Stimulated activated CD4-positive, alpha-beta T cell treated with anti-CD3 and anti-CD28 coated beads, Interleukin-1b, Interleukin-23, amount 100 ng/mL, for 4 hours (primary cell): ENCODE measurements at places on chromosomes 3 and 15.
A peak's percentile ranks its signal among the peaks of the same experiment; 100 is the strongest.

DNA sequence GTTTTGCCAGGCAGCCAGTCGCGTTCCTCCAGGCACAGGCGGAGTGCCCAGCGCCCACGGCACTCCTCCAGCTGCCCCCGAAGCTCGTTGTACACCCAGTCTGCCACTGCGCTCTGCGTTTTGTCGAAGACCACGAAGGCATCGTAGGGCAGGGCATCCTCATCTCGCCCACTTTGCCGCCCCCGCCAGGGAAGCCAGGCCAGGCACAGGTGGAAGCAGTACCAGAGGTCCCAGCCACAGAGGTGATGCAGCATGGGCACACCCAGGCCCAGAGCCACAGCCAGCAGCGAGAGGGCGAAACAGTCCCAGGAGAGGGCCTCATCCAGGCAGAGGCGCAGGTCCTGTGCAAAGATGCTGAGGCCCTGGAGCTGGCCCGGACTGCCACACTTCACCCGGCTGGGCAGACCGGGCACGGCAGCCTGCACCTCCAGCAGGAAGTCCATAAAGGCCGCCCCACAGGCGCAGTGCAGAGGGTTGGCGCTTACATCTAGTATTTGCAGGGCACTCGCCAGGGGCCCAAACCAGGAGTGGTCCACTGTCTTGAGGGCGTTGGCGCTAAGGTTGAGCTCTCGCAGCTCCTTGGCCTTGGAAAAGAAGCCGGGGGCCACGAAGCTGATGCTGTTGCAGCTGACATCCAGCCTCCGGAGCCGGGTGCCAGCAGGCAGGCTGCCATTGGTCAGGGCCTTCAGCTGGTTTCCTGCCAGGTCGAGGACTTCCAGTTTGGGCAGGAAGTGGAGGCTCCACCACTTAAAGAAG lies 3.7 kb downstream of the TLR9 start:
- no peak for DNase-seq

- DNase-seq, result no peak
Measured at GRCh38 chr15:78142332-78142731, 6.8 kb upstream of the IDH3A start.

- DNase-seq, result no peak
Measured at GRCh38 chr15:60315878-60316277, 81.9 kb downstream of the ANXA2 start.

DNA sequence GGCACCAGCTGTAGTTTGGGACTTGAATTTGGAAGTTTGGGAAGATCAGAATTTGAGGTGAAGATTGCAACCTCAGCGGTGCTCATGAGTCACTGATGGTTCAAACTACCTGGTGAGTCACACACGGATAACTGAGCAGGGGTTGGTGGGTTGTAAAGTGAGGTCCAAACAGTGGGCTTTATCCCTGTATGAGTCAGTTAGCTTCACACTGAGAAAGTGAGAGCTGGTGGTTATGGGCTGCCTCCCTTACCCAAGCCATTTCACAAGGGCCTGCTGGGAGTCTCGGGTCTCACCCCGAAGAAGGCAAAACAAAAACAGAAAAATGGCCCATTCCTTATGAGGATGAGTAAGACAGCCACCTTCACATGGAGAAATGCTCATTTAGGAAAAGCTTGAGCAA lies 77.0 kb downstream of the ITGA11 start:
- no peak for DNase-seq

- peak; percentile 46 for DNase-seq
Measured at GRCh38 chr15:78049691-78050440, 27.6 kb downstream of the TBC1D2B start.

GRCh38 chr15:44706946-44707636 lies 4.0 kb downstream of the PATL2 start:
- no peak for DNase-seq

- DNase-seq, result no peak
Measured at GRCh38 chr3:112794622-112795172, 52.0 kb downstream of the CD200R1L start.

GRCh38 chr3:11543141-11543947 lies 100.4 kb downstream of the VGLL4 start:
- no peak for DNase-seq

GRCh38 chr3:17749281-17749680 lies 6.8 kb upstream of the TBC1D5 start:
- DNase-seq, result no peak

- DNase-seq, result no peak
Measured at GRCh38 chr3:187920913-187921312, 175.6 kb upstream of the BCL6 start.

DNA sequence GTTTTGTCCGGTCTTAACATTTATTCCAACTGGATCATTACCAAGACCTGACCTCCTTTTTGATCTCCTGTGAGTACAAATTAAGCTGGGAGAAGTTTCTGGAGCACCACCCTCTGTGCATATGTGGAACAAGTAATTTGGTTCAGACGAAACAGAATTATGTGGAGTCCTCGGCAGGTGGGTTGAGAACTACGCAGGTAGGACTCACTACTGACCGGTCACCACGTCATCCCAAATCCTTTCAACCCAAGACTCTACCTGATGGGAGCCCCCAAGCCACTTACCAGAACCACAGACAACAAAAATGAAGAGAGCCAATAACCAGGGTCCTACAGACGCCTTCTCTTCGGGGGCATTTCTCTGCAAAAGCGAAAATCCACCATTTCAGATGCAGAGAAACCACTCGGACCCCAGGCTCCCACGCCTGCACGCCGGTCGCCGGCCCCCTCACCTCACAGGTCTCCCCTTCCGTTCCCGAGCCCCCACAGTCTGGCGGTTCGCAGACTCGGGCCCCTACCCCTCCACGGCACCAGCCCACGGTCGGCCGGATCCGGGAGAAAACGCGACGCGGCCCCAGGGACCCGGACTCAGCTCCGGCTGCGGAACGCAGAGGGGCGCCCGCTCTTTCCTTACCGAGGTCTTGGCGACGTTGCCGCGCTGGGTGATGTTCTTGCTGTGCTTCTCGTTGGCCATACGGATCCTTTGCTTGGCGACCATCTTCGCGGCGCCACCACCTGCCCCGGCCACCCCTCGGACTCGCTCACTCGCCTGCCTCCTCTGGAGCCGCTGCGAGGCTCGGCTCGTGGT lies 674 bp downstream of the SERP1 start:
- DNase-seq, result peak; percentile 15

GRCh38 chr3:5011555-5012256 lies 32.5 kb downstream of the BHLHE40 start:
- DNase-seq, result no peak

DNA sequence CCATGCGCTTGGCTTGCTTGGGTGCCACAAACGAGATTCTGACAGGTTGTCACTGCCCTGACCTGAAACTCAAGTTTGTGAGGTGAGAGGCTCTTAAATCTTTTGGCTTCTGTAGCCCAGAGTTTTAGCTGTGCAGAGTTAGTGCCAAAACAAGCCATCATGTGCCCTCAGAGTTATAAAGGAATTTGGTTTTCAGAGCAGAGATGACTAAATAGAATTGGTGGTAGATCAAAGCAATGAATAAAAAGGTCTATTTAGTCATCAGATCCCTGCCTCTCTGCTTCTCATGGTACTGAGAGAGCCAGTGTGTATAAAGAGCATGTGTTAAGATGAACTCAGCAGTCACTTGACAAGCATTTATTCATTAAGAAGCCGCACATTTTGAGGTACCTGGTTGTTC lies 207.5 kb upstream of the DPH6 start:
- DNase-seq, result no peak

DNA sequence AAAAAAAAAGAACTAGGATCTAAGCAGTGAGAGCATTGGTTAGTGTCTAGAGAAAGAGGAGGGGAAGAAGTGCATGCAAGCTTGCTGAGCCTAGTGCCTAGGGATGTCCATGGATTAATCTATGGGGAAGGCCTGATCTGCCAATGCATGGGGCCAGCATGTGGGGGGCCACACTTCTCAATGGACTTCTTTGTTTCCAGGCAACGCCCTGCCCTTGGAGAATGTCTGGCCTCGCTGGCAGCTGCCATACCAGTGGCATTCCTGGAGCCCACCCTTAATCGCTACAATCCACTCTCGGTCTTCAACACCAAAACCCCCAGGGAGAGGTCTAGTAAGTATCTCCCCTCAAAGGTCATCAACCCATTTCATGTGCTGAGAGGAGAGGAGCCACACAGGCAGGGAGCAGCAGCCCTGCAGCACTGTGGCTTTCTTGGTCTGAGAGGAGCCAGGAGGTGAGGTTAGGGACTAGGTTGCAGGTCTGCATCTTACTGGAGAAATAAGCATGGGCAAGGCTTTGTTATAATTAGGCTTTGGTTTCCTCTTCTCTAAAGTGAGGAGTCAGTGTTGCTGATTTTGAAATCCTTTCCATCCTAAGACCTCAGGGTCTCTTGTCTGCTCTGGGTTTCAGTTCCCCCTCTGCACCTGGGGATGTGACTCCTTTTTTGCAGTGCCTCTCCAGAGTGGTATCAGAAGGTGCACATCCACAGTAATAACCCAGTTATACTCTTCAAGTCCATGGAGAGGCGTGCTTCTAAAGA lies 188.1 kb upstream of the CHRM5 start:
- DNase-seq, result no peak

GRCh38 chr3:10305331-10305902 lies 12.7 kb upstream of the GHRL start:
- no peak for DNase-seq

GRCh38 chr3:110193074-110193473 lies 855.7 kb upstream of the DPPA4 start:
- DNase-seq, result no peak

- DNase-seq, result no peak
Measured at GRCh38 chr15:94670438-94671034, 439.2 kb downstream of the MCTP2 start.

DNA sequence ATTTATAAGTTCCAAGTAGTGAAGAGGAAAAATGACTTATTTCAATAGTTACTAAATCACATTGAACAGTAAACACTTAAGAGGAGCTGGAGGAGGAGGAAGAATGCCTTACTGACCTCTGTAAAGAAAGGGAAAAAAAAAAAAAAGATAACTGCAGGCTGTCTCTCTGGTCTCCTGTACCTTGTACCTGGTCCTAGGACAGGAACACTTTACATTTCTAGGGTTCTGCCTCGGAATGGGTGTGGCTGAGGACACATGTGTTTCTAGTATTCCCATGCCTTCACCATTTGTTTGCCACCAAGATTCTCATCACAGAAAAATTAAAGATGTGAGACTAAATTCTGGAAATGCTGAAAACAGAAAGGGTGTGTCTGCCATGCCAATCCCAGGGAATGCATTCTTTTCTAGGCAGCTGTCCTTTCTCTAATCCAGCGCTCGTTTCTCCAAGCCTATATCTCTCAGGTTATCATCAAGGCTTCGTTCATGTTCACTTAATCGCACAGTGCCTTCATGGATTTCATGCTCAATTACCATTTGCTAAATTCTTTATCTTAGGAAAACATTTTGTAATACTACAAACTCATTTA lies 1208.3 kb downstream of the OTOL1 start:
- no peak for DNase-seq

DNA sequence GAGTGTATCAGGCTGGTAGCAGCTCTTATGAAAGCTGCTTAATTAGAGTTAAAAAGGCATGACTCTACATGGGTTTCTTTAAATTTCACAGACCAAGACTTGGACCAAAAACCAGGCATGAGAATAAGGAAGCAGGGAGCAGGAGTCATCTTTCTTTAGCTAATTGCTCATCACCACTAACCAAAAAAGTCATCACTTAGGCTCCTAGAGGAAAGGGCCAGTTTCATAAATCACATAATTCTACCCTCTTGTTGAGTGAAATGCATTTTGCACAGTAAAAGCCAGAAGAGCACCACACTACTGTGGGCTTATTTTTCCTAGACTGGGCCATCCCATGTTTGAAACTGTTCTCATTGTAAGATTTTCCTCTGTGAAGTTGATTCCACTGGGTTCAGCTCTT lies 175.6 kb downstream of the GREM1 start:
- no peak for DNase-seq

DNA sequence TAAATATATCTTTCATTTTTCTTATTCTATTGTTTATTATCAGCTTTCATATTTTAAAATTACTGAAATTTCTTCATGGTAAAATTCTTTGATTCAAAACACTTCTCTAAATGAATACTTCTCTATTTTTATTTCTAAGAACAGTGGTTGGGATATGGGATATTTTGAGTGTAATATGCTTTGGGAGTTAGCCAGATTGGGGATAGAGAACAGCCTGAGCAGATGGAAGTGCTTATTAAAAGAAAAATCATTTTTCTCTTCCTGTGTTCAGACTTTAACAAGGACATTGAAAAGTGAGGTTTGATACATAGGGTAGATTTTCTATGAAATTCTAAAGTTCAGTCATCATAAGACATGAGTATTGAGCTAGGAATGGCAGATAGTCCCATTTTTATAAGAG lies 84.8 kb downstream of the COL6A5 start:
- DNase-seq, result no peak

- no peak for DNase-seq
Measured at GRCh38 chr3:8840556-8840955, 71.1 kb upstream of the OXTR start.

DNA sequence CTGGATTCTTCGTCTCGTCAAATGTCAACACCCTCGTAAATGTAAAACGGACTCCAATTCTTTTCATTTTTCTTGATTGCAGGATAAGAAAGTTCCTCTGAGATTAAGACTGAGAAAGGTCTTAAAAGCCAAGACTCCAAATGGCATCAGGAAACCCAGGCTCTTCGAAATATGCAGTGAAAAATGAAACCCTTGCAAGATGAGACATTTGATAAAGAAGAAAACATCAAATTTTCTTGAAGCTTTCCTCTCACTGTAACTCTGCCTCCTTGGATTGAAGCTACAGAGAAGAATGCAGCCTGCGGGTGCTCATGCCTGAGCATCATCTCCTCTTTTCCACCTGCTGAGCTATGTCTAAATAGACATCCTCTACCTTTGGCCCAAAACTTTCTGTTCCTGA lies 342.4 kb upstream of the THBS1 start:
- no peak for DNase-seq

DNA sequence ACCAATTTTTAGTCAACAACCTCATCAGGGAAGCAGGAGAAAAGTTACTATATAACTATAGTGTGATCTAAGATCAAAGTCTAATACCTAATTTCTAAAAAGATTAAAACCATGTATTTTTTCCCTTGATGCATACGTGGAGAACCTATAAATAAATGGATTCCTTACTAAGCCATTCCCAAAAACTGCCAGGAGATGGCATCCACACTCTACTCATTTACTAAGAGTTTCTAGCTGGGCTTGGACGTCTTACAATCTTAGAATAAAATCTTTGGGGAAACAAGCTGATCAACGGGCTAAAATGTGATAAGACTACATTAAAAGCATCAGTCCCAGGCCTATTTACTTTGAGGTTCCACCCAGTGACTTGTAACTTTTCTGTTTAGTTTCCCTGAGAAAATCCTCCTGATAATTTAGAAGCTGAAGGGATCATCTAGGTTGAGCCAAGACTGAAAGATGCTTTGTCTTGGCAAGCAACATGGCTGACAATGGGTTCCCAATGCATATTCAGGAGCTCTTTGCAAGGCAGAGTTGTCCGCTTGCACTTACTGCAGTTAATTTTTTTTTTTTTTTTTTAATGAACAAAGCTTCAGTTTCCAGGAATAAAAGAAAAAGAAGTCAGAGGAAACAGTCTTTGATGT lies 85.5 kb upstream of the FGF12 start:
- DNase-seq, result no peak

GRCh38 chr3:133979553-133979952 lies 50.2 kb downstream of the SLCO2A1 start:
- DNase-seq, result no peak

- DNase-seq, result no peak
Measured at GRCh38 chr15:84631706-84632272, 22.3 kb downstream of the WDR73 start.

- no peak for DNase-seq
Measured at GRCh38 chr15:39491886-39492490, 88.9 kb upstream of the THBS1 start.
